ENCODE measurements at places on chromosomes 11 and 22. TPM values are rescaled to one million over a fixed set of nuclear protein-coding genes. Genes with fewer than 3 reads are reported as not detected.
A peak's percentile ranks its signal among the peaks of the same experiment; 100 is the strongest.

DNA sequence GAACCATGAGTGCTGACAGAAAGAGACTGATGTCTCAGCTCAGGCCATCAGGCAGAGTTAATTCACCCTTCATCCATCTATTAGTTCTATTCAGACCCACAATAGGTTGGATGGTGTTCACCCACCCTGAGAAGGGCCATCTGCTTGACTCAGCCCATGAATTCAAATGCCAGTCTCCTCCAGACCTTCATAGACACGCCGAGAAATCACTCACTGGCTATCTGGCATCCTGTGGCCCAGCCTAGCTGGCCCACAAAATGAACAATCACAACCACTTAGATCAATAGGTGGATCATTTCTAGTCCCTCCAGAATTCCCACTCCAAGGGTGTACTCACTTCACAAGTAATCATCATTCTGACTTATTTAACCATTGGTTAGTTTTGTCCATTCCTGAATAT is 58.2 kb downstream of the MYEOV start:
- DNase-seq = no peak

DNA sequence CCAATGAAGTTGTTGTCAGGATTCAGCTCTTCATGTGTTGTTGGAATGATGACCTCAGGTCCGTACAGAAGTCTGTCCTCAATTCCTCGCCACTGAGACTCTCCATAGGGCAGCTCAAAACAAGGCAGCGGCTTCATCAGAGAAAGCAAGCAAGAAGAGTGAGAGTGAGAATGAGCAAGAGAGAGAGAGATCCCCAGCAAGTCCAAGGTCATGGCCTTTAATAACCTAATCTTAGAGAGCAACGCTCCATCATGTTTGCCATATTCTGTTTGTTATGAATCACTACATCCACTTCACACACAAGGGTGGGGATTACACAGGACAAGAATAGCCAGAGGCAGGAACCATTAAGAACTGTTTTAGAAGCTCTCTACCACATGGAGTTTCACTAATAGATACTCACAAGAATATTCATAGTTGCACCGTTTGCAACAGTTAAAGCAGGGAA is 23.3 kb upstream of the MMP7 start:
- no peak for DNase-seq

GRCh38 chr11:93663021-93663420 is 1.5 kb downstream of the CEP295 start:
- no peak for DNase-seq

The SMIM35 gene
- total RNA-seq = not detected

The OR5D16 gene
- total RNA-seq = not detected

GRCh38 chr22:22955866-22956535 is 68.4 kb downstream of the IGLL5 start:
- DNase-seq = peak; percentile 67

The E2F8 gene
- total RNA-seq = 0.66 TPM

DNA sequence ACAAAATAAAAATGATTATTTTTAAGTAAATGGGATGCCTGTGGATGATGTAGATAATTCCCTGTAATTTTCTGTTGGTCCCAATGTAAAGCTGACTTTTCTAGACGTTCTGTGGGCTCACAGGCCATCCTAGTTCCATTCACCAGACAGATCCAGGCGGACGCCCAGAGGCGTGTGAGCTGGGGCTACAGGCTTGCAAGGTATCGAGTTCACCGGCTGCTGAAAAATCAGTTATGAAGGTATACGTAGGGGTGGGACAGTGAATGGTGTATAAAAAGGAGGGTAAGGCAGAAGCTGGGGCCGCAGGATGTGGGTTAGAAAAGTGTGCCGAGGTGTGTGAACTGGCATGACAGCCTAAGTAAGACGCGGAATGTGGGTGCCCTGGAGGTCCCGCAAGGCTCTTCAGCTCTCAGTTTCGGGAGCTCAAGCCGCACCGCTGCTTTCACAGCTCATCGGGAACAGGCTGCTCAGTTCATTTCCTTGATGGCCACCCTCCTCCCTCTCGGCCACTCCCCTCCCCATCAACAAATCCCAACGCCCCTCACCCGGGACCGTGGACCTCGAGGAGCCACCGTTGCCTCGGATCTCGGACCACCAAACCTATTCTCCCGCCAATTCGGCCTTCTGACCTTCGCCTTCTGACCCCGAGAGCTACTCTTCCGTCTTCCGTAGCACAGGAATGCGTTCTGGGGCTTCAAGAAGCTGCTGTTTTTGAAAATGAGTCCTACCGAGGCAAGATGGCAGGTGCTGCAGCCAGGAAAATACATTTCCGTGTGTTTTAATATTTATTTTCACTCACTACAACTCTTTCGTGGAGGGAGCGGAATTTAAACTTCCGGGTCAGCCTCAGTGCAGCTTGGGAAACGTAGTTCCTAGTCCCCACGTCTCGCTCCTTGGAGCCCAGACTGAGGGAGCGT is at the start of gene XNDC1N:
TSS of gene XNDC1N (minus strand) at position 775 of the 917 bp plus-strand sequence. CDS start 5,241 bp downstream, outside the sequence.
- DNase-seq = peak; percentile 97

GRCh38 chr11:11937957-11938356 is 70.5 kb downstream of the DKK3 start:
- DNase-seq = no peak

The TTC36 gene
- total RNA-seq = 1.1 TPM

The ZNF202 gene
- 9.8 TPM for total RNA-seq

DNA sequence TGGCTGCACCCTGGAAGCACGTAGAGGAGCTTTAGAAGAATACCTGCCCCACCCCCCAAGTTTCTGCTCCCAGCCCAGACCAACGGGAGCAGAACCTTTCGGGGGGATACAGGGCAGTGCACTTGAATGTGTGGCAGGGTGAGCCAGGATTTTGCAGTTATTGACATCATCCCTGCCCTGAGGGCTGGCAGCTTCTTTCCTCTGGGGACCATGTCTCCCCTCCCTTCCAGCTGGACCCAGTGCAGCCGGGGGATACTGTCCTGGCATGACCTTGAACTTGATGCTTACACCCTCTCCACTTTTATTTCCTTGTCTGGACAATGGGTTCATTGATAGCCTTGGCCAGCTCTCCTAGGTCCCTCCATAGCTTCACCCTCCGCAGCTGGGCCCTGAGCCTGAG is 4.1 kb upstream of the CABP7 start:
- DNase-seq = no peak

The CBX7 gene
- total RNA-seq = 65.2 TPM

The ANGPTL5 gene
- total RNA-seq = not detected

DNA sequence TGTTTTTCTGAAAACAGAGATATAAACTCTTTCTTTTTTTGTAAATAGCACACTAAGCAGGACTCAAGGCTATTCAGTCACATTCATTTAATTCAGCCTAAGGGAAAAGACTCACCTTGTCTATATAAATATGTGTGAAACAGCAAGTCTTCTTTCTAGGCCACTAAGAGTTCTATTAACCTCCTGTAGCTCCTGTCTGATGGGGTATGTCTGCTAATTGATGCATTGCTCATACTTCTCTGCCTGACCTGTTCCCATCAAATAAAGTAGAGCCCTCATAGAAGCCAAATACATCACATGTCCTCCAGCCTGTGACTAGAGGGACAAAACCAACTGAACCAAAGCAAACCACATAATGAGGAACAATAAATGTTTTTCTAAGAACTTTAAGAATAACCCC is 68.2 kb downstream of the MSANTD4 start:
- no peak for DNase-seq

The BIRC3 gene
- total RNA-seq = 110 TPM

The SLC25A18 gene
- total RNA-seq = 0.41 TPM

GRCh38 chr11:64276653-64277431 is 7.6 kb downstream of the BAD start:
- no peak for DNase-seq

GRCh38 chr11:66133216-66133775 is 63.2 kb downstream of the PACS1 start:
- DNase-seq = no peak

DNA sequence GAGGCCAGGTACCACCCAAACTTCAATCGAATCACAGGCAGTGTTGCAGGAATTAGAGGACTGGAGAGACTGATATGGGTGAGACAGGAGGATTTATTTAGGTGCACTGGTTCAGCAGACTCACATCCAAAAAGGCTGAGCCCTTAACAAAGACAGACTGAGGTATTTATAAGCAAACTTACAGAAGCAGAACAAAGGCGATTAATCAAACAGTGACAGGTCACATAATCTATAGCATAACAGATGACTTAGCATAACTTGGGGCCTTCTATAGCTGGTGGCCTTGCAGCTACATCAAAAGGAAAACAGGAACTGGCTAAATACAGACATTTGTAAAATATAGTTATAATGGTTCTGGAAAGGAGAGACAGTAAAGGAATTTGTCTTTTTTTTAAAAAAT is 2.1 kb downstream of the APOBEC3B start:
- no peak for DNase-seq

DNA sequence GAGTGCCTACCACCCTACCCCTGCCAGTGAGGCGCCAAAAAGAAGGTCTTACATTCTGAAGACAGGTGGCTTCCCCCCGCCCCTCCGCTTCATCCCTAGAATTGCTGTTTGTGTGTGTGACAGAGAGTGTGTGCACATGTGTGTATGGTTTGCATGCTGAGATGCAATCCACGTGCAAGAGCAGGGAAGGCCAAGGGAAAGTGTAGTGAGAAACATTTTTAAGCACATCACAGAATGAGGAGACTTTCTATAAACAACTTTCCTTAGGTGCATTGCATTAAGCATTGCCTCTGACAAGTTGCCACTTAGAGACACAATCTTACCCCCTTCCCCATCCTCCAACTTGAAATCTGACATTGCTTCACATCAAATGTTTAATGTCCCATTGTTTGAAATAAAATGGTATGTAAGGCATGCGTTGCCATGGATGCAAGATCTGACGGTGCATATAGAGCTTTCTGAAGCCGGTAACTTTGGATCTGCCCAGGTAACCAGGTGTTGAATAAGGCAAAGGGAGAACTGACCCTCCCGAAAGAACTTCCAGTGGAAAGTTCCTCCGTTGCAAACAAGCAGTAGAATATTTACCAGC is 21.4 kb downstream of the FJX1 start:
- peak; percentile 35 for DNase-seq

The CST6 gene
- total RNA-seq = 5.9 TPM

DNA sequence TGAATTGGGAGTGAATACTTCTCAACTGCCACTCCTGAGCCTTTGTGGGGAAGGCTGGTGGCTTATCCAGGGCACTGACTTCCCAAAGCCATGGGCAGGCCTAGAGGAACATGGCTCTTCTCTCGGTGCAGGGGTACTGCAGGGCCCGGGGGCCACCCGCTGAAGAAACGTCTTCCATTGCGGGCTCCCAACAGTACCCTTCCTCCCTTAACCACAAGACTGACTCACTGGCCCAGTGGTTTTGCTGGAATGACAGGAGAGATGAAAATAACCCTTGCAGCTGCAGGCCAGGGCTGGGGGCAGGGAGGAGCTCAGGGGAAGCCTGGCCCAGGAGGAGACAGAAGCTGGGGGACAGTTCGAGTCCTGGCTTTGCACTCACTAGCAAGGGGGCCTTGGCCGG is 13.5 kb downstream of the TXN2 start:
- no peak for DNase-seq

DNA sequence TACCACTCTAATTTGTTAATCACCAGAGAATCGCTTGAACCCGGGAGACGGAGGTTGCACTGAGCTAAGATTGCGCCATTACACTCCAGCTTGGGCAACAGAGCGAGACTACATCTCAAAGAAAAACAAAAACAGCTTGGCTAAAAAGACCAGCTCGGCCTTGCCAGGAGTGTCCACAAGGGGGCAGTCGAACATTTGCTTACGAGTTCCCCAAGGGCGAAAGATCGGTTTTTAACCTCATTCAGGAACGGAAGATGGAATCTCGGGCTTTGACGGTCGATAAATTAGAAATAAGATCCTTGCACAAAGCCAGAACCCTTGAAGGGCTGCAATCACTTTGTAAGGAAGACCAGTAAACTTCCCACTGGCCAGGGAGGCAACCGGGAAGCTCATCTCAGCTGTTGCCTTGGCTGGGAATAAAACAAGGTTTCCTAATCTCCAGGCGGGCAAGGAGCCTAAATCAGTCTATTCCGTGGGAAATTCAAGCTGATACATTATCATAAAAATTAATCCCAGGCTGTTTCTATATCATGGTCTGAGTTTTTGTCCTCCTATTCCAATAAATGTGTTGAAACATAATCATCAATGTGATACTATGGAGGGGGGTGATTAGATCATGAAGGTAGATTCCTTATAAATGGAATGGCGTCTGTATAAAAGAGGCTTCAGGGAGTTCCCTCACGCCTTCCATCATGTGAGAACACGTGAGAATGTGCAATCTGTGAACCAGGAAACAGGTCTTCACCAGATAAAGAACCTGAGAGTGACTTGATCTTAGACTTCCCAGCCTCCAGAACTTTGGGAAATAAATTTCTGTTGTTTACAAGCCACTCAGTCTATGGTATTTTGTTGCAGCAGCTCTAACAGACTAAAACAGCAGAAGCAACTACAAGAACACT is 14.9 kb upstream of the SLC29A2 start:
- DNase-seq = peak; percentile 91

GRCh38 chr22:29108137-29108536 is 35.3 kb downstream of the KREMEN1 start:
- no peak for DNase-seq

DNA sequence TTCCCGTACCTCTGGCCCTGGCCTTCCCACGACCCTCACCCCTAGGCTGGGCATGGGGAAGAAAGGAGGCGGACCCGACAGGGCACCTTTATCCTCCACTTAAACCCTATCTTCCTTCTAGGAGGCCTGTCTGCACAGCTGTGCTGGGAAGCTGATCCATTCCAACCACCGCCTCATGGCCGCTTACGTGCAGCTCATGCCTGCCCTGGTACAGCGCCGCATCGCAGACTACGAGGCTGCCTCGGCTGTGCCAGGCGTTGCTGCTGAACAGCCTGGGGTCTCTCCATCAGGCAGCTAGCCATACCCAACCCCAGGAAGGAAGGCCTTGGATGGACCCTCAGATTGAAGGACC is 599 bp downstream of the TIMM10B start:
- DNase-seq = no peak

- DNase-seq = no peak
Observed at GRCh38 chr11:122879785-122880184, 2.8 kb upstream of the JHY start.

DNA sequence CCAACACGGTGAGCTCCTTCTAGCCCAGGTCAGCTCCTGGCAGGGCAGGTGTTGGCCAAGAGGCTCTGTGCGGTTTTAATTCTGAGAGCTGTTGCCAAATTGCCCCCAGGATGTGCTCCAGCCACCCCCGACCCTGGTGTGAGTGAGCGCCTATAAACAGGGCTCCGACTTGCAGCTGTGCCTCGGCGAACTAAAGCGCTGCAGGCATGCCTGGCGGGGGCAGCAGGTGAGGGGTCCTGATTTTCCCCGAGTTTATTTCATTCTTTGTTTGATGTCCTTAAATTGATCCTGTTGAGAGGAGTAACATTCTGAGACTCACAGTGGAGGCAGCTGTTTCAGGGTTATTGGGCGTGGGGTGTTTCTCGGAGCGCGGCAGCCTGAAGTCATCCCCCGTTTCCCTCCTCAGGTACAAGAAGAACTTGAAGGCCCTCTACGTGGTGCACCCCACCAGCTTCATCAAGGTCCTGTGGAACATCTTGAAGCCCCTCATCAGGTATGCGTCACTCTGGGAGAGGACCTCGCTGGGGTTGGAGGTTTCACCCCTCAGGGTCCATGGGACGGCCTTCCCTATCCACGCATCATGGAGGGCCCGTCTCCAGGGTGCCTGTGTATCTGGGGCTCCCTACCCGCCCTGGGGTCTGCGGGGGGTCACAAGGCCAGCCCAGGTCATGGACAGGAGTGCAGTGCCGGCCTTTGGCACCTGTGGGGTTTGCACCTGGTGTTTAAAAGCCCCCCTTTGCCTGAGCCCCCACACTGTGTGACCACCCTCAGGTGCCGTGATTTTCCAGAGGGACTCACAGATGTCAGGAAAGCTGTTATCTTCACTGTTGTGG is 62.1 kb downstream of the ARHGAP8 start:
- no peak for DNase-seq

The TRIM22 gene
- 80.9 TPM for total RNA-seq
